PC-3 (cell line): ENCODE measurements at places on chromosomes 16 and 17. TPM values are rescaled to one million over a fixed set of nuclear protein-coding genes. Genes with fewer than 3 reads are reported as not detected.

Gene KRT33A
- total RNA-seq, result not detected in 2 replicates

Gene AHSP
- not detected in 2 replicates for total RNA-seq

Gene PDIA2
- total RNA-seq, result not detected in 2 replicates

Gene TBCD
- 29.6 and 52.5 TPM in 2 replicates for total RNA-seq

Gene RNF167
- 37.8 and 43.1 TPM in 2 replicates for total RNA-seq

Gene TBC1D3E
- total RNA-seq, result not detected in 2 replicates

Gene KRTAP1-1
- not detected in 2 replicates for total RNA-seq

Gene CCL16
- total RNA-seq, result not detected in 2 replicates

GRCh38 chr17:58281511-58282011, 826 bp upstream of the MPO start:
- no peak for DNase-seq

- no peak for DNase-seq
Measured at GRCh38 chr16:73152386-73153125, 104.6 kb upstream of the ZFHX3 start.

DNA sequence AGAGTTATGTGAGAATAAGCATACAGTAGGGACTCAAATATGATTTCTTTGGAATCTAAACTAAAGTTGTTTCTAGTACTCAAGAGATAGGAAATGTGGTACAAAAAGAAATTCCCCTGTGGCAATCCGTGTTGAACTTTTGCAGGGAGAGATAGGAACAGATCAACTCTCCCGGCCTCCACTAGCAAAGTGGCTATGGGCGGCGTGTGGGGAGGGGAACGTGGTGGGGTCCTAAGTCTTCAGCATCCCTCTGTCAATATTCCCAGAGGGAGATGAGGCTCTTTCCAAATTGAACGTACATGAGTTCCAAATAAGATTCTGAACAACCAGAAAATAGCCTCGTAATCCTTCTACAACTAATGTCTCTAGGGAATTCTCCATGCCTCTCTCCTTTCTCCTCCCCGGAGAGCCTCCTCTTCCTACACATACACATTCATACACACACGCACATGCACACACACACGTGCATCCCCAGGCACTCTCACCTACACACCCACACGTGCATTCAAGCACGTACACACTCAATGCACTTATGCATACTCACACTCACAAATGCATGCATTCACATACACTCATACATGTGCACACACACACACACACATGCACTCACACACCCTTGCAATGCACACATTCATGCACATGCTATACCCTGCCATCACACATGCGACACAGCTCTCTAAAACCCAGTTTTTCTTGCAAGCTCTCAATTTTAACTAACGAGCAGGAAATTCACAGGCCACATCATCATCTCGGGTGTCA, 244.8 kb downstream of the MAF start:
- DNase-seq, result no peak

- DNase-seq, result no peak
Measured at GRCh38 chr17:76515274-76515949, 14.2 kb upstream of the RHBDF2 start.

GRCh38 chr16:83942074-83942473, 11.0 kb upstream of the OSGIN1 start:
- DNase-seq, result no peak

DNA sequence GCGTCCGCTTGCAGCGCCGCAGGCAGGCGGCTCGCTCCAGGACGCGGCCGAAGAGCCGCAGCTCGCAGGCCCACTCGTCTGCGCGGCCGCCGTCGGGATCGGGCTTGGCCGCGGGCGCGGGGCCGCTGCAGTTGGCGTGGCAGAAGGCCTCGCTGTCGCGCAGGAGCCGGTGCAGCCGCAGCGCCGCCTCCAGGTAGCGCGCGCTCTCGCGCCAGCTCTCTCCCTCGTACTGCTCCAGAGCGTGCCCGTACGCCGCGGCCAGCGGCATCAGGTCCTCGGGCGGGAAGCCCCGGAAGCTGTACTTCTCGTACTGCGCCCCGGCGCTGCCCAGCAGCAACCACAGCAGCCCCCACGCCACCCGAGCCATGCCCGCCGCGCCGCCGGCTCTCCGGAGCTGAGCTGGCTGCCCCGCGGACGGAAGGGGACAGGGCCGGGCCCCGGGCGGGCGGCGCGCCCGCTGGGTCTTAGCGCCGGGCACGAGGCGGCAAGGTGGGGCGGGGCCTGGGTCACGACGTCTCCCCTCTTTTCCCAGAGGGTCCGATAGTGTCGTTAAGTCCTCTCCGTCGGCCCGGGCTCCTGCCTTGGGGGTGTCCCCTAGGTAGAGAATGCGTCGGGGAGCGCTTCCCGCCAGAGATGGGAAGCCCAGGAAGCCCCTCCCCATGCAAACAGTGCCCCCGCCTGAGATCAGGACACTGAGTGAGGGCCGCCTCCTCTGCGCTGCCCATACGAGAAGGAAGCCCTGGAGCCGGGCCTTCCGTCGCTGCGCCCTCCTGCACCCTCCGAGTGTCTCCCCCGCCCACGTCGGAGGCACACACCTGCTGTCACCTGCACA, at the start of gene P3H4:
Gene P3H4, minus strand, starts transcription at position 401 of the 832 bp plus-strand sequence. Its CDS starts 34 bp downstream, at position 367.
- DNase-seq, result peak; percentile 70

DNA sequence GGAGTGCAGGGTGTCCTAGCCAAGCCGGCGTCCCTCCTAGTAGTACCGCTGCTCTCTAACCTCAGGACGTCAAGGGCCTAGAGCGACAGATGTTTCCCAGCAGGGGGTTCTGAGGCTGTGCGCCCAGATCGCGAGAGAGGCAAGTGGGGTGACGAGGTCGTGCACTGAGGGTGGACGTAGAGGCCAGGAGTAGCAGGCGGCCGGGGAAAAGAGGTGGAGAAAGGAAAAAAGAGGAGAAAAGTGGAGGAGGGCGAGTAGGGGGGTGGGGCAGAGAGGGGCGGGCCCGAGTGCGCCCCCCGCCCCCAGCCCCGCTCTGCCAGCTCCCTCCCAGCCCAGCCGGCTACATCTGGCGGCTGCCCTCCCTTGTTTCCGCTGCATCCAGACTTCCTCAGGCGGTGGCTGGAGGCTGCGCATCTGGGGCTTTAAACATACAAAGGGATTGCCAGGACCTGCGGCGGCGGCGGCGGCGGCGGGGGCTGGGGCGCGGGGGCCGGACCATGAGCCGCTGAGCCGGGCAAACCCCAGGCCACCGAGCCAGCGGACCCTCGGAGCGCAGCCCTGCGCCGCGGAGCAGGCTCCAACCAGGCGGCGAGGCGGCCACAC, at the start of gene MMP2:
Gene MMP2, plus strand, starts transcription at position 372 of the 603 bp plus-strand sequence. CDS start 282 bp downstream, outside the sequence.
- DNase-seq, result no peak

DNA sequence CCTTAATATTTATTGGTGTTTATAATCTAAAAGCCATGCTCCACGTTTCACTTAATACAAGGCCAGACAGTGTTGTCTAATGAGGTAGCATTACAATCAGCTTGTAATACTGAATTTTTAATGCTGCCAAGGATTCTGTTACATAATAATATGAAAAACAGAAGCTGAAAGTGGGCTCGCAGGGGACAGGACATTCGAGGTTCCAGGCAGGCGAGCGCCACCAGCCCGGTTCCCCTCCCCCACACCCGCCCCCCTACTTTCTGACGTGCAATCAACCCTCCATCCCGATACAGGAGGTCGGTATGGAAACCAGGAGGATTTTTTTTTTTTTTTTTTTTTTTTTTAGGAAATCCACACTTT, 6.2 kb upstream of the ZFHX3 start:
- DNase-seq, result no peak

DNA sequence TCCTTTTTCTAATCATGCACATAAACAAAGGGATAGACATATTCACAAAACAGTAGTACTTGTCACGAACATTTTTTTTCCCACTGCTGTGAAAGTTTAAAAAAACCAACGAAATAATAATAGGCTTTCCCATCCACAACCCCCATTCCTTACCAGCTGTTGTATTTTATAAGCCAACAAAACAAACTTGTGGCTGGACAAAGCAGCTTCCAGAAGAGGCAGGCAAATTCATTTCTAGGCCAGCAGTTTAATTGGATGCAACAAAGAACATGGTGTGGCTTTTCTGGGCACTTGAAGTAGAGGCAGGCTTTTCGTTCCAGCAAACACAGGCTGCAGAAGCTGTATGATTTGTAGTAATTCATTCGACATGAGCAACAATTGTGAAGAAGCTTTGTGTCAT, 56.0 kb upstream of the FAM20A start:
- DNase-seq, result no peak

GRCh38 chr16:82138478-82139285, 31.3 kb downstream of the MPHOSPH6 start:
- no peak for DNase-seq

DNA sequence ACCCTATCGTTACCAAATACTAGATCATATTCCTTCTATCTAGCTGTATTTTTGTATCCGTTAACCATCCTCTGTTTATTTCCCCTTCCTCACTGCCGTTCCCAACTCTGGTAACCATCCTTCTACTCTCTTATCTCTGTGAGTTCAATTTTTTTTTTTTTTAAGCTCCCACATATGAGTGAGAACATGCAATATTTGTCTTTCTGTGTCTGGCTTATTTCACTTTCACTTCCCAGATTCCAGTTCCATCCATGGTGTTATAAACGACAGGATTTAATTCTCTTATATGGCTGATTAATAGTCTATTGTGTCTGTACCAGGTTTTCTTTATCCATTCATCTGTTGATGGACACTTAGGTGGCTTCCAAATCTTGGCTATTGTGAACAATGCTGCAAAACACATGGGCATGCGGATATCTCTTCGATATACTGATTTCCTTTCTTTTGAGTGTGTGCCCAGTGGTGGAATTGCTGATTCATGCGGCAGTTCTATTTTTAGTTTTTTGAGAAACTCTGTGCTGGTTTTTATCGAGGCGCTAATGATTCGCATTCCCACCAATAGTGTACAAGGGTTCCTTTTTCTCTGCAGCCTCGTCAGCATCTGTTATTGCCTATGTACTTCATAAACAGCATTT, 599.6 kb downstream of the TMEM114 start:
- DNase-seq, result no peak

DNA sequence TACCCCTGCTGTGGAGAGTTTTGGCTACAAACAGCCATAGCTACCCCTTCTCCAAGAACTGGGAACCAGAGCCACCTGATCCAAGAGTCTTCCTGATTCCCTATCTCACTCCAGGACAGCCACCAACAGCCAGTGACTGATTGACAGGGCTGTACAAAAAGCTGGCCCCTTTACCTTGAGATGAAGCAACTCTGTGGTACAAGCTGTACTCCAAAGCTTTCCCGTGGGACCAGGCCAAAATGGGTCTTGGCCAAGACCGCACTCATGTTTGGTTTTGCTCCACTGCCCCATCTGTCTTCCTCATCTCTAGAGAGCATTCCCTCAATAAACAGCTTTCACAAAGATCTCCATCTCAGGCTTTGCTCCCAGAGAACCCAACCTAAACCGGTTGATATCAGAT, 43.6 kb downstream of the RNF157 start:
- no peak for DNase-seq

GRCh38 chr17:70055000-70055399, 20.0 kb upstream of the KCNJ16 start:
- no peak for DNase-seq

- no peak for DNase-seq
Measured at GRCh38 chr16:89506791-89507191, 1.4 kb upstream of the SPG7 start.

DNA sequence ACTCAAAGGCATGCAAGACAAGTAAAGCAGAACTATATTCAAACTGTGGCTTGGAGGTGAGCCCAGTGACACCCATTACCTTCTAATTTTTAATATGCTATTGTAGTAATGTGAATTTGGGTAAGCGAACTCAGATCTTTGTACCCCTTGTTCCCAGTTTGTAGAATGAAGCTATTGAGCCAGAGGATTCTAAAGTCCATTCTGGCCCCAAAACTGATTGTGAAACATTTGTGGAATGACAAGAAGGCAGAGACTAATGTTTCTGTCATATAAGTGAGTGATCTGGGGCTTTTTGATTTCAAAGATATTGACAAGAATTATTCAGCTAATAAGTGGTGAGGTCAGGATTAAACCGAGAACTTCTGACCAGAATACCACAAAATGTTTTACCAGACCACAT, 283.8 kb upstream of the CA10 start:
- DNase-seq, result no peak

DNA sequence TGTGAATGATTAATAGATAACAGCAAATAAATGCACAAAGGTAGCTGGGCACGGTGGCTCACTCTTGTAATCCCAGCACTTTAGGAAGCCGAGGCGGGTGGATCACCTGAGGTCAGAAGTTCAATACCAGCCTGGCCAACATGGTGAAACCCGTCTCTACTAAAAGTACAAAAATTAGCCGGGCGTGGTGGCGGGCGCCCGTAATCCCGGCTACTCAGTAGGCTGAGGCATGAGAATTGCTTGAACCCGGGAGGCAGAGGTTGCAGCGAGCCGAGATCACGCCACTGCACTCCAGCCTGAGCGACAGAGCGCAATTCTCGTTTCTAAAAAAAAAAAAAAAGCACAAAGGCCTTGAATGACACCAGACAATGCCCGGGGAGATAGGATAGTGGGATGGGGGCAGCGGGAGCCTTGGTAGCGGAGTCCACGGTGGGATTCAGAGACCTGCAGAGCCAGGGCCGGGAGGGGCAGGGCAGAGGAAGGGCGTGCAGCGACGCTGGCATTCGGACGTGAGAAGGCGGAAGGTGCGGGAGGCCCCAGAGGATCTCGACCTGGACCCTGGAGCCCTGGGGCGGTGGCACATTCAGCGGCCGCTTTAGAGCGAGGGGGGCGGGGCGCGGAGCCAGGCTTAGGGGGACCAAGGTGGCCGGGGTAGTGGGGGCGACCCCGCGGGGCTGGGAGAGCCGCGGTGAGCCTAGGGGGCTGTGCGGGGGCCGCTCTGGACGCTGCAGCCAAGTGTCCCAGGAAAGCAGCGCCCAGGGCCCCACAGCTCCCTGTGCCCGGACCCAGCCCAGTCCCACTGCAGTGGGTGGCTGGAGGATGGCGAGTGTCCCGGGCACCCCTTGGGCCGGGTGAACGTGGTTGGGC, 999 bp upstream of the FLYWCH2 start:
- peak; percentile 28 for DNase-seq

- no peak for DNase-seq
Measured at GRCh38 chr16:35194681-35195080, 1735.3 kb downstream of the TP53TG3F start.

DNA sequence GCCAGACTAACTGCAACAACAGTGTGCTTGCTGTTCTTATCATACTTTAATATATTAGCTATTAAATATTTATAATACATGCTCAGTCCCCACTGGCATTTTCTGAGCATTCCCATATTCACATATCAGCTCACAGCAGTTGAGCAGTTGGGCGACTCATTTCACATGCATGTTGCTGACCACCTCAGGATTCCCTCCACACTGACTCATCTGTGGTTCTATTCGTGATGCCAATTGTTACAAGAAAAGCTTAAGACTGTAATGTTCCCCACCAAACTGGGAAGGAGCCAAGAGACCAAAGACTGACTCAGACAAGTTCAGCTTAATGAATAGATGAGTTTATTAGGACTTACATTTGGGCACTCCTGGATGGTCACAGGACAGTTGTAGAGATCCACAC, 100.3 kb upstream of the KIF2B start:
- DNase-seq, result peak; percentile 79

DNA sequence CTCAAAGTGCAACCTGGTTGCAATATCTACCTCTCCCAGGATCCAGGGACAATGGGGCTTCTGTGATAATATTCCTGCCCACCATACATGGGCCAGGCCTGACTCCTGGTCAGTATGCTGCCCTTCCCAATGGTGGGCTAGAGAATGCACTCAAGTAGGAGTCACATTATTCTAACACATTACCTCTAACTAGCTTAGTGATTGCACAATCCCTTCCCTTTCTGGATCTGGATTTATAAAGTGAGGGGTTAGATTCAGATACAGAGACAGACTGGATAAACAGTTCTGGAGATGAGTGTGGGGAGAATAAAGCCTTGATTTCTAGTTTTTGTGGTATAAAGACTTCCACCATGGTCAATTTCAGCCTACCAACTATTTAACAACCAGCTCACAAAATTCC, 33.0 kb downstream of the LYRM1 start:
- DNase-seq, result no peak

- DNase-seq, result no peak
Measured at GRCh38 chr16:10362077-10362863, 23.6 kb upstream of the ATF7IP2 start.
